CD4-positive, alpha-beta T cell treated with Interleukin-15 for 4 hours (primary cell): ENCODE measurements at places on chromosomes 5 and 9.

- DNase-seq, result no peak
Observed at GRCh38 chr5:172951371-172952033, 7.7 kb upstream of the RPL26L1 start.

DNA sequence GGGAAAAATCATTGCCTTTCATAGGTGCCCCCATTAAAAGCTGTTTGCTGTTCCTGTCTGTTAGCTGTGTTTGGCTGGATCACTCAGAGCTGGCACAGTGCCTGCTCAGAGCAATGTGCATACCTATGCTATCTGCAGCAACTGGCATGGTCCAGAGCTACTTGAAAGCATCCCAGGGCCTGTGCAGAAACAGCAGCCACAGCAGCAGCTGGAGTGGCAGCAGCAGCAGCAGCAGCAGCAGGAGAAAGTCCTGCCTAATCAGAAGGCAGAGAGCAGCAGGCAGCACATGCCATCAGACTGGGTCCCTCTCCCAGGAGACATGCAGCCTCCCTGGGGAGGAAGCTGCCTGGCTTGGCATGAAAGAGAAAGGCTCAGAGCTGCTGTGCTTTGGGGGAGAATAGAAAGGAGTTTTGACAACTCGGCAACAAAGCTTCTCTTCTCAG is 243.8 kb upstream of the WWC1 start:
- no peak for DNase-seq

DNA sequence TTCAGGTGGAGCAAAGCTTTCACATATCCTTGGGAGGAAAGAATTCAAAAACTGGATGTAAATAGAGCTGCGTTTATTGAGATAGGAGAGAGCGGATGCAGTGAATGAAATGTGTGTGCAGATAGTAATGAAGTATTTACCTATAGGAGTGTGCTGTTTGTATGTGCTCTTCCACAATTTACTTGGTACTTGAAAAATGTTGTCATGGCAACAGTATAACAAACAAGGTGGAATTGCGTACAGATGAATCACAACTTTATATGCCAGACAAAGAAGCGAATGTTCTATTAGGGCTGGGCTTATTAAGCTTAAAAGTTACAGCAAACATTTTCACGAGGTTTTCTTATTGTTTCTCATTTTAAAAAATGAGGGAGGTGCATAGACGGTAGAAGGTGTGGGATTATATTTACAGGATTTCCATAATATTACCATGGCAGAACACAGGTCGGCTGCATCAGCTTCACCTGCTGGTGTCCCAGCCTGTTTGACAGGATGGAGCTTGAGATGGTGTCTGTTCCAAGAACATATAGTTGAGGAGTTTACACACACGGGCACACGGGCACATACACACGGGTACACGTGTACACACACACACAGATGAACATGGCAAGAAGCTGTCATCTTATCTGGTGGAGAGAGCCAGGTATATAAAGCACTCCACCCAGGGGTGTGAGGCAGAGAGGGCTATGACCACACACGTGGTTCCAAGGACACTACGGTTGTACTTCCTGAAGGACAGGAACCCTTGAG is 155.7 kb downstream of the RMI1 start:
- DNase-seq, result no peak

DNA sequence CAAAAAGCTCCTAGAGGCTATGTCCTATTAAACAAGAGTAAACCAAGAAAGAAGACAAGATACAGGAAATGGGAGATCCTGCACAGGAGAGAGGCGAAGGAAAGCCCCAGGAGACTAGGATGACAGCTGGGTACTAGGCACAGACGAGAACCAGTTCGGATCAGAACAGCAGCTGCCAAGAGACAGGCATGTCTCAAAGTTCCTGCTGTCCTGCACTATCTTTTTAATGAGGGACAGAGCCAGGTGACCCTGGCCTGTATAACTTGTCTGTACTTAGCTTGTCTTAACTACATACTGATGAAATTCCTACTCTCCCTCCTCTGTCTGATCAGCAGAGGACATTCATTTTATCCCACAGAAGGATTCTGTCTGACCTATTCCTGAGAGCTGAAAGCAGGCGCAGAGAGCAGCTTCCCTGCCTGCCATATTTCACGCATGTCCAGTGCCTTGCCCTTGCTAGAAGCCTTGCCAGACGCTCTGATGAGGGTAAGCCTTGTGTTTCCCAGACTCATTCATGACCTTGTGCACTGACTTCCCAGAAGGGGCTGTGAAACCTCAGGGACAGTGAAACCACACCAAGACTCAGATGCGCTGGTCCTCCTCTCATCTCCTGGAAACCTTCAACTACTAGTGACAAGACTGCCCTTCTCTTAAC is 24.7 kb downstream of the TSC1 start:
- DNase-seq, result no peak

DNA sequence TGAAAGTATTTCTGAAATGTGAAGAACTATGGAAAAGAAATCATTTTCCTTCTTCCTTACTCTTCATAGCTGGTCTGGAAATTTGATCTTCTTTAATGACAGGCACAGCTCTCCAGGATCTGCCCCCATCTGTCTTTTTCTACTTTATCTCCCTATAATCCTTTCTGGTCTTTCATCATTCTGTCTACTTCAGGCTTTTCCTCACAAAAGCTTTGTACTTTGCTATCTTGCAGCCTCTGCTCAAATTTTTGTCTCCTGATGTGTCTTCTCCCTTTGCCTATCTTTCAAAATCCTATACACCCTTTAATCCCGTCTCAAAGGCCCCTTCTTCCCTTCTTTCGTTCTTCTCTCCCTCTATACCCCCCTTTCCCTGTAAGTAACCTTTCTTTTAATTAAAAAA is 114.9 kb upstream of the ATP10B start:
- no peak for DNase-seq

DNA sequence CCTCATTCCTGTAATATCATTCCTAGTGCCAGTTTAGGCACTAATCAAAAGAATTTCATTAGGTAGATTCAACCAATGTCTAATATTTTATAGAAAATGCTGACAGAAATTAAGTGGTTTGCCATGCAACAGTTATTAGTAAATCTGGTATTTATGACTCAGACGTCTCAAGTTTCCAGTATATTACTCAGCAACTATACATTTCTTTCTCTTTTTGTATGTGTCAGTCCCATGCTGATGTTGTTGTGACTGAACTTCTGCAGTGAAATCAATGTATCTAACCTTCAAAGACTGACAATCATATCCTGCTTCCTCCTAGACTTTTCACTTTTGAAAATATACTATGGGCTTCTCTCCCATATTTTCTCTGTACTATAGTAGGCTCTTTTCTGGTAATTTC is 822.5 kb downstream of the NR2F1-AS1 start:
- DNase-seq, result no peak

- no peak for DNase-seq
Observed at GRCh38 chr5:99553211-99553810, 624.5 kb upstream of the CHD1 start.

DNA sequence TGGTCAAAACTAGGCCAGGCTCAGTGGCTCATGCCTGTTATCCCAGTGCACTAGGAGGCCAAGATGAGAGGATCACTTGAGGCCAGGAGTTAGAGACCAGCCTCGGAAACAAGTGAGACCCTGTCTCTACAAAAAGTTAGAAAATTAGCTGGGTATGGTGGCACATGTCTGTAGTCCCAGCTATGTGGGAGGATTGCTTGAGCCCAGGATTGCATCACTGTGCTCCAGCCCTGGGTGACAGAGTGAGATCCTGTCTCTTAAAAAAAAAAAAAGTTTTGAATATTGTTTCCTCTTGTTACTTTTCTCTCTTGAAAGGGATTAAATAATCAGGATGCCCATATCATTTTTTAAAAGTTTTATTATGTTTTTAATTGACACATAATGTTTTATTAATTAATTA is 7.6 kb downstream of the ARHGEF37 start:
- no peak for DNase-seq

DNA sequence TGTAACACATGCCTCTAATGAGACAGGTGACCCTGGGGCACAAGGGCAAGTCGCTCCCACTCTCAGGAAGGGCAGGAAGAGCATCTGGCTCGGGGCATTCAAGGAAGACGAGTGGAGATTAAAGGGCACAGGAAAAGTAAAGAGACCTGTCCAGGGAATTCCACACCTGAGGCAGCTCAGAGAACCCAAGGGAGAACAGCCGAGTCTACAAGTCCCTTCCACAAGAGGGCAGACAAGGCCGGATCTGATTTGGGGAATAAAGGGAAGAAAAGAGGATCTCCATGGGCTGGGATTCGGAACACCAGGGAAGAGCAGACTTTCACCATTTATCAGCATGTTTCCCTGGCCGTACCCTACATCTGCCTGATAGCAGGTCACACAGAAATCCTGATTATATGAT is 28.1 kb downstream of the GPX3 start:
- no peak for DNase-seq

GRCh38 chr9:71685988-71686387 is 82.3 kb downstream of the CEMIP2 start:
- DNase-seq, result no peak

DNA sequence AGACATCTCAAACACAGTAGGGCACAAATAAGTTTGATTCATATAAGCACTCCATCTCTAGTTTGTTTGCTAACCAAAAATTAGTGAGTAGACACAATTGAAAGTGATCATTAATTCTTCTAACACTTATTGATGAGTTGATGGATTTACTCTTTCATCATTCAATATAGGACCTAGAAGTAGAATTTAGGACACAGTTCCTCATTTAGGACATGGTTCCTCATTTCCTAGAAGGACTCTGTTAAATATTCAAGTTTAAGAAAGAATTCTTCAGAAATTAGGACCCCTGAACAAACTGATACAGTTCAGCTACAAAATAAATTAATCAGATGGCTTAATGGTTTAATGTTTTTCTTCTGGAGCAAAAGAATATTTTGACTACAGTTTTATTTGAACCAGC is 143.5 kb upstream of the PRR16 start:
- no peak for DNase-seq

- no peak for DNase-seq
Observed at GRCh38 chr5:113776832-113777525, 263.5 kb downstream of the YTHDC2 start.

DNA sequence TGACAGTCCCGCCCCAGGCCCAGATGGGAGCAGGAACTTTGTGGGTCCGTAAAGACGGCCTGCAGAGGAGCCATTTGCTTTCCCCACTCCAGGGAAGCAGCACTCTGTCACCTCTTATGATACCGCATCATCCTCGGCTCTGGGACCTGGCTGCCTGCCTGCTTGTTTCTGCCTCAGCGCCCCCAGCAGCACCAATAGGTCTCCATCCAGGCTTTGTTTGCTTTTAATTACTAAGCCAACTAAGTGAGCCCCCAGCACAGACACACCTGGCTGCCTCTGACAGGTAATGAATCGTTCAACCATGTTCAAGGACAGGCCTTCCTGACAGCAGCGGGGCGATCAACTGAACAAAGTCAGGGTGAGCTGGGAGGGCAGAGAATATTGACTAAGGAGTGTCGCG is 141.4 kb downstream of the C5orf15 start:
- no peak for DNase-seq

GRCh38 chr9:117723986-117724625 is 19.9 kb downstream of the TLR4 start:
- no peak for DNase-seq

- no peak for DNase-seq
Observed at GRCh38 chr9:35464141-35465025, 25.5 kb upstream of the RUSC2 start.

GRCh38 chr5:53991942-53992341 is 318.4 kb downstream of the ARL15 start:
- no peak for DNase-seq

GRCh38 chr5:34626751-34627150 is 29.4 kb upstream of the RAI14 start:
- DNase-seq, result no peak

DNA sequence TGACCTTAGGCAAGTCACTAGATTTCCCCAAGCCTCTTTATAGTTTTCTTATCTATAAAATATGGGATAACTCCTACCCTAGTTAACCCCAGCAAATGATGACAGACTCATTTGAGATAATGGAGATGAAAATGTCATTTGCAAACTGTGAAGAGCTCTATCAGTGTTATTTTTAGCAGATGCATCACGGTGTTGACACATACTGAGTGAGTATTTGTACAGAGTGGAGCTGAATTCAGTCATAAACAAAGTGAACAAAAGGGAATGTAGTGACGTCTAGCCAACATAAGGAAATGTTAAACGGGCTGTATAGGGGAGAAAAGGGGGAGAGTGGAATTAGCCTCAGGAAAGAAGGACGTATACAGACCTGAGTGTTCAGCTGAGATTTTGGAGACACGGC is 75.9 kb downstream of the NMUR2 start:
- no peak for DNase-seq

GRCh38 chr9:31520301-31521085 is 864.0 kb upstream of the ACO1 start:
- DNase-seq, result no peak

DNA sequence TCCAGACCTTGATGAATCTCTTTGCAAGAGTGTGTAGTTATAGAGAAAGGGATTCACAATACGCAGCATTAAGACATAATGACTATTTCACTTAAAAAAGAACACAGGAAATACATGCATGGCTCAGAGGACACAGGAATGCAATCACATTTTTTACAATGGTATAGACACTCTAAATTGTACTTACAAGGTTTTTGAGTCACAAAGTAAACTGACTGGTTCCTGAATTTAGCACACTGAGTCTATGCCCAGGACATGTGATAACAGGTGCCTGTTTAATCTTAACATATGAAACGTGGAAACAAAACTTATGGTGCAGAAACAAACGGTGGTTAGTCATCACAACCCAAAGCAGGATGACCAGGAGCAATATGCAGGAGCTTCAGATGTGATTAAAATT is 6.7 kb downstream of the EPB41L4A start:
- no peak for DNase-seq

DNA sequence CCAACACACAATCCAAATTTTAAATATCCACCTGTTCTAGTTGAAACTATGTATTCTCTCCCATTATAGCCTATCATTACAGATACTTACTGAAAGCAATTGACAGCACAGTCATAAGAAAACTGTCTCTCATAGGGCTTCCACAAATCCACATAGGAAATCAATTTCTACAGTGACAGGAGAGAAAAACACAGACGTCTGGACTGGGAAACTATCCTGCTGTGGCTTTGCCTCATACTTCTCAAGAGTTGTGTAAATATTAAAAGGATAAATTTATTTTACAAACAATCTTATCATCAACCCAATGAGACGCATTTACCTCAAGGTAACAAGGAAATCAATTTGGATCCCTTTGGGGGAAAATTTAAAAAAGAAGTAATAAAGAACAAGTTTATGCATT is 517.5 kb downstream of the EFNA5 start:
- DNase-seq, result no peak

DNA sequence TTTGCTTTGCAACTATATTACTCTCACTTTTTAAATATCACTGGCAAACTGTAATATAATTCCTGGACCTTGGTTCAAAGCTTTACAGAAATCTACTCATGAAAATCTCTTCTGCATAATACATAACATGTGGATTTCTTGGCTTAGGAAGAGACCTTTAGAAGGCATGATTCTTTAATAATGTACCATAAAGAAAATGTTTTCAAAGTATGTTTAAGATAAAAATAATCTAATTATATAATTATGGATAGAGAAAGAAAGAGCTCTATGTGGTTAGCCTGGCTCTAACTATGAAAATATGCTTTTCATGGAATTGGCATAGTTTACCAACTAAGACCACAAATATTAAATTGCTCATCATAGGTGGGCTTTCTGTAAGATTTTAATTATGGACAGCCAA is 817.8 kb downstream of the TLE1 start:
- DNase-seq, result no peak

- DNase-seq, result no peak
Observed at GRCh38 chr5:73630765-73631164, 4.8 kb downstream of the ARHGEF28 start.

GRCh38 chr5:109511980-109512734 is 102.4 kb upstream of the PJA2 start:
- no peak for DNase-seq

GRCh38 chr5:18465833-18466681 is 831.8 kb downstream of the TAF11L14 start:
- DNase-seq, result peak; percentile 30

- DNase-seq, result no peak
Observed at GRCh38 chr9:115606838-115607237, 488.9 kb upstream of the TNC start.
